ENCODE measurements at places on chromosomes 3 and 15. TPM values are rescaled to one million over a fixed set of nuclear protein-coding genes. Genes with fewer than 3 reads are reported as not detected.
A peak's percentile ranks its signal among the peaks of the same experiment; 100 is the strongest.

SLC2A2 gene
- not detected for total RNA-seq

CCR9 gene
- total RNA-seq = not detected

LRRK1 gene
- 7.1 TPM for total RNA-seq

DMXL2 gene
- total RNA-seq = 27.1 TPM

CHDH gene
- total RNA-seq = 6.2 TPM

TIMP4 gene
- 2.2 TPM for total RNA-seq

PLSCR5 gene
- not detected for total RNA-seq

WDR49 gene
- total RNA-seq = not detected

GRCh38 chr15:46394463-46394862 is 759.6 kb downstream of the SQOR start:
- DNase-seq = no peak

DNA sequence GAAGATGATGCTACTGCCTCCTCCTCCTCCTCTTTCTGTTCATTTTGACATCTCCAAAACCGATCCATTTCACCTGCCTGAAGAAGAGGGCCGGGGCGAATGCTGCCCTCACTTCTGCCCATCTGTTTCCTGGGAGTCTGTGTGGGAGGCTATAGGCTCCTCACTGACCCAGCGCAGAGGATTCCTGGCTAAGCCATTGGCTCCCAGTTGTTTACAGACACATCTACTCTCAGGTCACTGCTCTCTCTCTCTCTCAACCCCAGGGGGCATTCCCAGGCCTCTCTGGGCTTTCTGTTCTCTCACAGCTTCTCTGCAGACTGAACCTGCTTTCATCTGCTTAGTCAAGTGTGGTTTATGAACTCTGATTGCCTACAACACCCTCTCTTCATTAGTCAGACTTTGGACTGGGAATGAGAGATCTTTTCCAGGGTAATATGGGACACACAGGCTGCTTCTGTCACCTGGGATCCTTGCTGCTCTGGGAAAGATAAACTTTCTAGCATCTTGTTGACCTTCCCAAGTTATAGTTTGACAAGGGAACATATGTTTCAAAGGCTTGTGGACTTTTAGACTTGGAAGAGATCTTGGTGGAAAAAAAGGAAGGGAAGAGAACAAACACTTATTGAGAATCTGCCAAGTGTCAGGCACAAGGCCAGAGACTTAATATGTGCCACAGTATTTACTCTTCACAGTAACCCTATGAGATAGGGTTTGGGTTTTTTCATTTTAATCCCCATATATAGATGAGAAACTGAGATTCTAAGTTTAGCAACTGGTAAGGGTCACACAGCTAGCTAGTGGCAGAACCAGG is 30.2 kb upstream of the USP3 start:
- peak; percentile 74 for DNase-seq

GRCh38 chr3:176120507-176120906 is 1076.8 kb downstream of the TBL1XR1 start:
- no peak for DNase-seq

GRCh38 chr15:25693321-25694238 is 169.5 kb downstream of the ATP10A start:
- DNase-seq = peak; percentile 34

DNA sequence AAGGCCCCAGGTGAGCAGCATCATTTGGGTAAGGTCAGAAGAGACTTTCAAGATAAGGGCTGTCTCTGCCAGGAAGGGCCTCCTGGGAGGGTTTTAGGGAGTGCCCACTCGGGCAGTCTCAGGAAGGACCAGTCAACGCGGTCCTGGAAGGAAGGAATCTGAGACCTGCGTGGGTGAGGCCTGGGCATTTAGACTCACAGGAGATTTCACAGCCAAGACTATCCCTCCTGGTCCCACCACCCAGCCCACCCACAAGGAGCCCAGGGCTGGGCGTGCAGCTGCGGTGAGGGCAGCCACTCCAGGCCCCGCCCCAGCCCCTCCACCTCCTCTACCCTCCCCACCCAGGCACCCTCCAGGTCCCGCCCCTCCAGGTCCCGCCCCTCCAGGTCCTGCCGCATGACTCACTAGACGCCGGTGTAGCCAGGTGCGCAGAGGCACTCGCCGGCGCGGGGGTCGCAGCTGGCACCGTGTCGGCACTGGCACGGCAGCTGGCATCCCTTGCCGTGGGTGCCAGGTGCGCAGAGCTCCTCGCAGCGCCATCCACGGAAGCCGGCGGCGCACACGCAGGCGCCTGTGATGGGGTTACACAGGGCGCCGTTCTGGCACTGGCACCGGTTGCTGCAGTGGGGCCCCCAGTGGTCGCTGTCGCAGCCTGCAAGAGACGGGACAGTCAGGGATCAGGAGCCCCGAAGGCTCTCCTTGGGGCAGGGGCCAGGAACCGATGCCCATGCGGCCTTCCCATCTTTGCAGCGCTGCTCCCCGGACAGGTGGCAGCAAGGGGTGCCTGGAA is 112.7 kb downstream of the RAB11A start:
- DNase-seq = peak; percentile 46

DNA sequence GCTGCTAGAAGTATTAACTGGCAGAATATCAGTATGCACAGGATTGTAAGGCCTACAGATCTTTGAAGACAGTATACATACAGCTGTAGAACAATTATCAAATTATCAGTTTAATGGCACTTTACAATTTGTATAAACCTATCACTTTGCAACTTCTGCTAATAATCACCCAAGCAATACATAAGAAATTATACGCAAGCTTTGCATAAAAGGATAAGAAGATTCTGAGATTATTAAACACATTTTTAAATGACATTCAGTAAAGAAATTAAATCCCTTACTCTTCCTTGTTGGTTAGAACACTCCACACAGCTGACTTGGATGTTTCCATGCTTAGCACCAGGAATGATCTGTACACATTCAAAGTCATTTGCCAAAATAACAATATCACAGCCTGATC is 46.8 kb downstream of the DMXL2 start:
- no peak for DNase-seq

- no peak for DNase-seq
Observed at GRCh38 chr3:115336836-115337235, 189.7 kb upstream of the ZBTB20 start.

- no peak for DNase-seq
Observed at GRCh38 chr15:81146006-81146405, 11.9 kb downstream of the CFAP161 start.

GRCh38 chr15:57559875-57560274 is 31.8 kb upstream of the MYZAP start:
- DNase-seq = peak; percentile 57

GRCh38 chr3:28008235-28008634 is 233.2 kb upstream of the CMC1 start:
- no peak for DNase-seq

DNA sequence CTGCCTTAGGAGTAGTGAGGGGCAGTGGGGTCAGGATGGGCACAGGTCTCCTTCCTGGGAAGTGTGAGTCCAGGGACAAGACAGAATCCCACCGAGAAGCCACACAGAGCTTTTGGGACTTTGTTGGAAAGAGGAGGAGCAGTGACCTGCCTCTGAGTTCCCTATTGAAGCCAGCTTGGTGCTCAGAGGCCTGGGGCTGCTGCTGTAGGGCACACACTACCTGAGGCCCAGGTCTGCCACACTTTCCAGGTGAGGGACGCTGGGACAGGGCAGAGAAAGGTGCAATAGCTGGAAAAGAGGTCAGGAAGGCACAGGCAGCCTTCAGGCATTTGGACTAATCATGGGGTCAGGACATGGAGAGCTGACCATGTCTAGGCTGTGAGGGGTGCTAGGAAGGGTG is 67.7 kb downstream of the SCN5A start:
- no peak for DNase-seq

DNA sequence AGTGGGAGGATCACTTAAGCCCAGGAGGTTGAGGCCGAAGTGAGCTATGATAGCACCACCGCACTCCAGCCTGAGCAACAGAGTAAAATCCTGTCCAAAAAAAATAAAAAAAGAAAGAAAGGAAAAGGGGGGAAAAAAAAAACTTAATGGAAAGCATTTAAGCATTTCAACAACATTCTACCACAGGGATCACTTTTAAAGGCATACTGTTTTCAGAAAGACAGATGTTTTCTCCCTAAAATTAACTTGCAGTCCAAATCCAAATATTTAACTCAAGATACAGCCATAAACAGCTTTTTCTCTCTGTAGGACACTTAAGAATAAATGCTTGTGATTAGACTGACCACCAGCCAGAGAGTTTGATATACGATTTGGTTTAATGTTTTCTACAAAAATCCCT is 141.0 kb downstream of the MAGI1 start:
- DNase-seq = no peak

DNA sequence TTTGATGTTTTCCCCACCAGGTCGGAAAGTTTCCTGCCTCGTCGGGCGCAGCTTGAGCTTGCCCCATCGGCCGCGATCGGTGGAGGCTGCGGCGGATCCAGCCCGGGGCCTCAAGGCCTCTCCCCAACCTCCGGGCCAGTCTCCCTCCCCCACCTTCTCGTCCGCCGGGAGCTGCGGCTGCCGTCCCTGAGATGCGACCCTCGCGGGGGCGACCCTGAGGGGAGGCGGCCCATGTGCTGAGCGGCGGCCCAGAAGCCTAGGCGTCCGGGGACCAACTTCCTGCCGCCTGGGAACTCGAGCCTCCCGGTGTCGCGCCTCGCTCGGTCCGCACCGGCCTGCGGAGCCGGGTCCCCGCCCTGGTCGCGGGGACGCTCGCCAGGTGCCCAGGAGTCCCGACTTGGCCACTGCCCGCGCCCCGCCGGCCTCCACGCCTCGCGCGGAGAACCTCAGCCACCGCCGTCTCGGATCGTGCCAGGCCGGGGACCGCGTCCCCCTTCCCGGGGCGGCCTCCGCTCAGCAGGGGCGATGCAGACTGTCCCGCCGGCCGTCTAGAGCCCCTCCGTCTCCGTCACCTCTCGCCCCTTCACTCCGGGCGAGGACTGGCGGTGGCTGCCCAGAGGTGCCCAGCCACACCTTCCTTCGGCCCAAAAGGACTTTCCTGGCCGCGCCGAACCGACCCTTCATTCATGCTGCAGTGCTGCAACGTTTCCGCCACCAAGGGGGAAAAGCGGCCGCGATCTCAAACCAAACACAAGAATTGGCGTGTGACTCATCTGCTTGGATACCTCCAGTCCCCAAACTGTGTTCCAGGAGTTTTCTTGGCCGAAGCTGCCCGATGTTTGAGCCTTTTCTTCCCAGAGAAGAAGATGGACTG is 656 bp downstream of the SLMAP start:
- DNase-seq = peak; percentile 73

- DNase-seq = peak; percentile 33
Observed at GRCh38 chr3:194928227-194928626, 242.5 kb downstream of the FAM43A start.

- no peak for DNase-seq
Observed at GRCh38 chr3:124916837-124917409, 17.6 kb downstream of the MUC13 start.

Measured in Daoy (cell line).